ENCODE measurements at places on chromosomes 12 and 14.
A peak's percentile ranks its signal among the peaks of the same experiment; 100 is the strongest.

GRCh38 chr12:9064815-9065606 lies 50.7 kb downstream of the A2M start:
- DNase-seq, result no peak

GRCh38 chr14:73211251-73212040 lies 25.9 kb upstream of the PAPLN start:
- no peak for DNase-seq

GRCh38 chr14:76236172-76237130 lies 84.7 kb downstream of the GPATCH2L start:
- DNase-seq, result no peak

- no peak for DNase-seq
Observed at GRCh38 chr14:93731753-93732152, 56.5 kb downstream of the PRIMA1 start.

DNA sequence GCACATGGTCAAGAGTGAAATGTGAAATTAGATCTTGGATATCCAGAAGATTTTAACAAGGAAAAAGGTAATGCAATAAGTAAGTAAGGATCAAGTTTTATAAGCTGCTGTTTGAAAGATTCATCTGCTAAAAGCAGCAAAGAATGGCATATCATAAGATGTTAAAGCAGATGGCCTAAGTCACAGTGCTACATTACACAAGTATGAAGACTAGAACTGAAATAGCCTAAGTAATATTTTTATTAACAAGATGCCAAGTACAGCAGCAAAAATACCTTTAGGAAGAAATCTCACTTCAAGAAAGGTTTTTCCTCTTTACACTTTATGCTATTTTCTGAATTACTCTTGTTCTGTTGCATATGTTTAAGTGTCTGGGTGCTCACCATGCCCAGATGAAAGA lies 414.1 kb downstream of the MDGA2 start:
- DNase-seq, result no peak

DNA sequence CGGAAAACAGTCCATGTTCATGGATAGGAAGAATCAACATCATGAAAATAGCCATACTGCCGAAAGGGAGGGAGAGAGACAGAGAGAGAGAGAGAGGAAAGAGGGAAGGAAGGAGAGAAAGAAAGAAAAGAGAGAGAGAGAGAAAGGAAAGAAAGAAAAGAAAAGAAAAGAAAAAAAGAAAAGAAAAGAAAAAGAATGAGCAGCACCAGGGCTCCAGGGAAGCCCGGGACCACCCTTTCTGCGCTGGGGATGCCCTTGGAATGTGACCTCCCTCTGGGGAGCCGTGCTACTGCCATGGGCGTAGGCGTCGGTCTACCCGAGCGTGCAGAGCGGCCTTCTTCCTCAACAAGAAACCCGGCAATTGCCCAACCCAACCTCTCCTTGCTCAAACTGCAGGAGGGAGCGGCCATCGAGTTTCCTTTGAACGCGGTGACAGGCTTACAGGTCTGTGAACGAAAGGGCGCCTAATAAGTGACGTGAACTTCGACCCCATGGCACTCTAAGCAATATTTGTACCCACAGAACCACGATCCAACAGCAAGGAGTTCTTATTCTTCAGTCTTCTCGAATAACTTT lies 16.9 kb downstream of the OR6S1 start:
- DNase-seq, result no peak

GRCh38 chr14:92789457-92790089 lies 4.5 kb upstream of the GOLGA5 start:
- DNase-seq, result no peak

DNA sequence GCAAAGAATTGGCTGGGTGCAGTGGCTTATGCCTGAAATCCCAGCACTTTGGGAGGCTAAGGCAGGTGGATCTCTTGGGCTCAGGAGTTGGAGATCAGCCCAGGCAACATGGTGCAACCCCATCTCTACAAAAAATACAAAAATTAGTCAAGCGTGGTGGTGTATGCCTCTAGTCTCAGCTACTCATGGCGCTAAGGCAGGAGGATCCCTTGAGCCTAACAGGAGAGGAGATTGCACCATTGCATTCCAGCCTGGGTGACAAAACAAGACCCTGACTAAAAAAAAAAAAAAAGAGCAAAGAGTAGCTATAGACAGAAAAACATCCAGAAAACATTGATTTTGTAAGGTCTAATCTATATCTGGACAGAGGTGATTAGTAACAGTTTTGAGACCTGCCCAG lies 25.0 kb downstream of the KIF21A start:
- DNase-seq, result no peak

DNA sequence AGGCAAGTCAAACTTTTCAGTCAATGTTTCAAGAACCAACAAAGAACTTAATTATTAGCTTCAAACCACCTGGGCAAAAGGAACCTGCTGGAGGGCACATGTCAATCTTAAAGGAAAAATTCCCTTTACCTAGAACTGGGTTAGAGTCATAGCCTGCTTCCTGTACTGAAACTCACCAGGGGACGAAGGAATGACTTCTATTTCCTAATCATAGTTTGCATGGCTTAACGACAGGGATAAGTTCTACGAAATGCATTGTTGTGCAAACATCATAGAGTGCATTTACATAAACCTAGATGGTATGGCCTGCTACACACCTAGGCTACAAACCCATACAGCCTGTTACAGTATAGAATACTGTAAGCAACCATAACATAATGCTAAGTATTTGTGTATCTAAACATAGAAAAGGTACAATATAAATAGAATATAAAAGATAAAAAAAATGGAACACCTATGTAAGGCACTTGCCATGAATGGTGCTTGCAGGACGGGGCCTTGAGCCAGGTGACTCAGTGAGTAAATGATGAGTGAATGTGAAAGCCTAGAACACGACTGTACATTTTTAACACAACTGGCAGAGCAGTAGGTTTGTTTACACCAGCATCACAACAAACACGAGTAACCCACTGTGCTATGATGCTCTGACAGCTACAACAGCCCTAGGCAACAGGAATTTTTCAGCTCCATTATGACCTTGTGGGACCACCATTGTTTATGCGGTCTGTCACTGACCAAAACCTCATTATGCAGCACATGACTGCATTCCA lies 234.9 kb upstream of the CAND1 start:
- DNase-seq, result no peak

DNA sequence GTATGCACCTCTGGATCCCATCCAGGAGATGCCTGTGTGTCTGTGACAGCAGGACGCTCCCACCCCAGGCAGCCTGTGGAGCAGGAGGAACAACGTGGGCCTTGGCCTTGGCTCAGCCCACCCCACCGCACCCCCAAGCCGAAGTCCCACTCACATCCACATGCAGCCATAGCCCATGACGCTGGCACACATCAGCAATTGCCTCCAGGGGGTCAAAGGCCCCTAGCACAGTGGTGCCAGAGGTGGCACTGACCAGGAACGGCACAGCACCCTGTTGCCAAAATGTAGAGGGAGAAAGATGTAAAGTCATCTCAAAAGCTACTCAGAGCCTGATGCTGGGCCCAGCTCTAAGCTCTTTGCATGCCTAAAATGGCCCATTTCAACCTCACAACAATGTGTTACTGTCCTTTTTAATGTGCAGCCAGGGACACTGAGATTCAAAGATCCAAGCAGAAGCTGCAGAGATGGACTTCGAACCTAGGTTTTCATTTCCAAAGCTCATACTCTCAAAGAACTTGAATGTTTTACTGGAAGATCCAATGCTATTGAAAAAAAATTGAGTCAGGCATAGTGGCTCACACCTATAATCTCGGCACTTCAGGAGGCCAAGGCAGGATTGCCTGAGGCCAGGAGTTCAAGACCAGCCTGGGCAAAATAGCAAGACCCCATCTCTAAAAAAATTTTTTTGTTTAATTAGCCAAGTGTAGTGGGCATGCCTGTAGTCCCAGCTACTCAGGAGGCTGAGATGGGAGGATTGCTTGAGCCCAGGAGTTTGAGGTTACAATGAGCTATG lies 19.2 kb upstream of the ZNF740 start:
- no peak for DNase-seq

DNA sequence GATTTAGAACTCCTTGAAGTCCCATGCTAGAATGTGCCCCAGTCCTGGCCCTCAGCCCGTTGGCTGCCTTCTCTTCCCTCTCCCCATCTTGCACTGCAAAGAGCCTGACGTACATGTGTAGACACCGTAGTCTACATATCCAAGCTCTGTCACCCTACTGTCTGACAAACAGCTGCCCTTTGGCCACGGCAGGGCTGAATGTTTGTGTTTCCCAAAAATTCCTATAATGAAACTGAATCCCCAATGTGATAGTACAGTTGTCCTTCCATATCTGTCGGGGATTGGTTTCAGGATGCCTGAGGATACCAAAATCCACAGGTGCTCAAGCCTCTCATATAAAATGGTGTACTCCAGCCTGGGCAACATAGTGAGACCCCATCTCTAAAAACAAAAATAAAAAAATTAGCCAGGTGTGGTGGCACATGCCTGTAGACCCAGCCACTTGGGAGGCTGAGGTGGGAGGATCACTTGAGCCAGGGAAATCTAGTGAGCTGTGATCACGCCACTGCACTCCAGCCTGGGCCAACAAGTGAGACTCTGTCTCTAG lies 12.3 kb upstream of the TFCP2 start:
- no peak for DNase-seq

DNA sequence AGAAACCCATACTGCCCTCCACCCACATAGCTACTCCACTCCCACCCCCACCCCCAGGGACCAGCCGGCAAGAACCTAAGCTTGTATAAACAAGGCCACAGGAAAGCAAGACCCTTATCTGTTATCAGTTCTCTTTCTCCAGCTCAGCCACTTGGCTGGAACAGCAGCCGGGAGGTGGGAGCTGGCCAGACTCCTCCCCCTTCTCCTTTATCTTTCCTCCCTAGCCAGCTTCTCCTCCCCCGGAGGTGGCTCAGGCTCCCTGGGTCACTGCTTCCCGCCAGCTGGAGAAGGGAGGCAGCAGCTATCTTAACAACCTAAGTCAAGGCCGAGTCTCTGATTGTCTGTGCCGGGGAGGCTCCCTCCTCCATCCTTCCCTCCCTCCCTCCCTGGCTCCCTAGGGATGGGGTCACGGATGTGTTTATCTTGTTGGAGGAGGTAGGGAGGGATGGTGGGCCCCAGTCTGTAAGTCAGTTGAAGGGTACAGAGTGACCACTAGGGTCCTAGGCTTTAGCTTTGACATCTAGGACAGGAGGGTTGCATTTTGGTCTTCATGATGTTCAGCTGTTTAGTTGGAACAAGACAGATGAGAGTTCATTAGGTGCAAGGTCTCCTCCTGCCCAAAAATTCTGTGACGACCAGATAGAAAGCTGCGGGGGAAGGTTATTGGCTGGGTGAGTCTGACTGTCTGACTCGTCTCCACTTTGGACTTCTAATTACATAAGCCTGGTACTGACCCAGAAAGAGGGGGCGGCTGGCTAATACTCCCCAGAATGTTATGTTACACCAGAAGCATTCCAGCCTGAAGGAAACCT lies 29.7 kb downstream of the ZFP36L1 start:
- peak; percentile 36 for DNase-seq

- DNase-seq, result no peak
Observed at GRCh38 chr12:4012073-4012472, 138.9 kb upstream of the PARP11 start.

DNA sequence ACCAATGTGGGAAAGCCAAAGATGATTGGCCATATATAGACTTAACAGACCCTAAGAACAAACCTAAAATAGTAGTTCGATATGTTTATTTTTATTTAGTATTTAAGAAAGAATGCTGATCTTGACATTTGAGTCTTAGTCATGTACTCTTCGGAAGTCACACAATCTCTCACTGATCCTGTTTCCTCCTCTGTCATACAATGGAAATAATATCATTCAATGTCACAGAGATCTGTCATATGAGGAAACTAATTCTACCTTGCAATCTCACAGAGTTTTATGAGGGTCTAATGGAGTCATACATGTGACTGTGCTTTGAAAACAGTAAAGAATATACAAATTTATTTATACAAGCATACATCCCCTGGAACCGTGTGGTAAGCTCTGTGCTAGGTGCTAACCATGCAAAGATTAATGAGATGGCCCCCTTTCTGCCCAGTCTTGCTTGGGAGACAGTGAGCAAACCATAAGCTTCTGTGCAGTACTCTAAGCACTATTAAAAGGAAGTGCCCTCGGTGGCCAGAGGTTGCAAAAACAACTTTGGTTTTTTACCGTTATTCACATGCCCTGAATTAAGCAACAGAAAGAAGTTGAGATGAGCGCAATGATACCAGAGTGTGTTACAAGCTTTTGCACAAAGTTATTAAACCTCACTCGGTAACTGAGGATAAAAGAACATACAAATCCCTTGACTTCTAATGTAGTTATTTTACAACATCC lies 1.7 kb upstream of the LIN7A start:
- DNase-seq, result no peak

- no peak for DNase-seq
Observed at GRCh38 chr12:111406474-111407376, 1.0 kb downstream of the SH2B3 start.

DNA sequence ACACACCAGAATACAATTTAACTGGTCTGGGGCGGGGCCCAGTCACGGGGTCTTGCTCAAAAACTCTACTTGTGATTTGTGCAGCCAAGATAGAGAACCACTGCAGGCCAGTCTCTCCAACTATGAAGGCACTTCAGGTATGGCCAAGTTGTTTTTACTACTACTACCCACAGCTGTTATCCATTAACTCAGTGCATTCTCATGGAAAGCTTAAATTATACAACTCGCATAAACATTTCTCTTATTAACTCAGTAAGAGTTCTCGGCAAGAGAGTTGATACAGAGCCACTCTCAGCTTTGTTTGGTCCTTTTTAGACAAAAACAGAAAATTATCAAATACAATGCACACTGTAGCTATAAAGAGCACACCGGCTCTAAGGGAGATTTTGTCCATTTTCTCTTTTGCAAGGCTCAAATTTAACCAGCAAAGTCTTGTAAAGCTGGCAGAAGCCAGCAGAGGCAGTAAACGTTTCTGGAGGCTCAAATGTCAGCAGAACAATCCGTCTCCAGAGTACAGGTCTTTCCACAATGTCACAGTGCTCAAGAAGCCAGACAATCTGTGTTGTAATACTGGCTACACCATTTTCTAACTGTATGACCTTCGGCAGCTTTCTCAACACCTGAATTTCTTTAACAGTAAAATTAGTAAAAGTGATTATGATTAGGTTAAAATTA lies 85.9 kb downstream of the PTGER2 start:
- peak; percentile 5 for DNase-seq

DNA sequence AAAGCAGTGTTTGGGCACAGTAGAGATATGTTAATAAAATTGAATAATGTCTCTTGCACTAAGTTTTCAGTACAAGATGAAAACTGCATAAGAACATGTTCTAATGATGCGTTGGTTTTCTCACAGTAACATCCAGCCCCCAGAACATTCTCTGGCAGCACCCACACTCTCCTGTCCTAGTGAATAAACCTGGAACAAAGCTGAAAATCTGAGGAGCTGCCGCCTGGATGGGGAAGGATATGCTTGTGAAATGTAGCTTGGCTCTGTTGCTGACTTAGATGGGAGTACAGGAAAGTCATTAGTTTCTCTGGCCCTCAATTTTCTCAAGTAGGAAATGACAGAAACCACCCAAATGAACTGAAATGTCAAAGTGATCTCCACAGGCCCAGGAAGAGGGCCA lies 323.8 kb downstream of the APAF1 start:
- no peak for DNase-seq

- DNase-seq, result no peak
Observed at GRCh38 chr12:60194678-60195077, 598.8 kb downstream of the SLC16A7 start.

- no peak for DNase-seq
Observed at GRCh38 chr12:2697057-2697800, 97.5 kb upstream of the FKBP4 start.
